ENCODE measurements at places on chromosomes 13 and 19.
A peak's percentile ranks its signal among the peaks of the same experiment; 100 is the strongest.

- DNase-seq, result peak; percentile 77
Measured at GRCh38 chr19:54207983-54208783, 7.5 kb downstream of the RPS9 start.

- DNase-seq, result no peak
Measured at GRCh38 chr13:94454906-94455305, 24.6 kb downstream of the DCT start.

DNA sequence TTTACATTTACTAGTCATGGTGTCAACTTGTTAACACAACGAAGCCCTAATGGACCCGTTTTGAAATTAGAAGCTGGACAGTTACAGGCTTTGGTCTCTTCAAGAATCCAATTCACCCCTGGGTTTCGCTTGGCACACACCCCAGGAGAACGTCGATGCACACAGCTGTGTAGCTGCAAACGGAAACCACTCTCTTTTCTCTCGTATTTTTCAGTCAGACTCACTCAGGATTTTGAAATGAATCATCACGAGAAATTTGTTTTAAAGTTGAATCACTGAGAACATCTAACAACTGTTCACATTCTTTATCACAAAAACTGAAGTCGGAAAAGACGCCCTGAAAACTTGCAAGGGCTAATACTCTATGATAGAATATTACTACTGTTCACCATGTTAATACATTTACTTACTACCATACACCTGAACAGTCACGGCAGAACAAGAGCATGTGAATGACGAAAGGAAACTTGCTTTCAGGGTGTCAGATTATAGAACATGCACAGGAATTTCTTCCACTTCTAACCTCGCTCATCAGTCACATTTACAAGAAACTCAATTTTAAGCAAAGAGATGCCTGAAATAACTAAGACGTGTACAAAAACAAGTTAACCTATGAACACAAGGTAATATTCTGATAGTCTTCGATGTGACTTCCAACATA is 4.7 kb downstream of the PNMA8A start:
- no peak for DNase-seq

- DNase-seq, result no peak
Measured at GRCh38 chr13:79880818-79881217, 399.9 kb downstream of the NDFIP2 start.

DNA sequence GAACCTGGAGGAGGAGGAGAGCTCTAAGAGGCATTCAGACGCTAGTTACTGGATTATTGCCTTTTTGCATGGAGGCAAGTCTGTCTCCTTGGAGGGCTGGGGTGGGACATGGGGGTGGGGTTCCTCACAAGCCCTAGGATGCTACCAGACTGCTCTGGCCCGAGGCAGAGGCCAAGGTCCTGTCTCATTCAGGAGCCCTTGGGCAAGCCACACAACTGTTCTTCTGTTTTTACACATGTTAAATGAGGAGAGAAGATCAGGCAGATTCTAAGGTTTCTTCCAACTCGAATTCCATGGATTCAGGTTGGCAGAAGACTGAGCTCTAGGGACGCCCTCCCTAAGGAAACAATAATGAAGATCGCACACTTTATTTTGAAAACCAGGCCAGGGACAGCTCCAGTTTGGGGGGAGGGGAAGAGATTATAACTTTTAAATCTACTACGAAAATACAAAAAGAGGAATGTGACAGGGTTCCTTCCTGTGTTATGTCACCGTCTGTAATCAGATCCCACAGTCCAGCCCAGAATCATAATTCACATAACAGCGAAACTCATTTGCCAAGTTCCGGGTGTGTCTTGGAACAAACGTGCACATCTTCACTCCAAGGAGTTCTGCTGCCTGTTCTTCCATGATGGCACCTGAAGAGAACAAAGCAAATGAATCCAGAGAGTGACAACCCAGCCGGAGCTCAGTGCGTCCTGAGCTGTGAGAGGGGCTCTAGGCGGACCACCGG is 25.2 kb downstream of the IL17D start:
- DNase-seq, result no peak

GRCh38 chr13:77506874-77507273 is 28.6 kb upstream of the SCEL start:
- no peak for DNase-seq

GRCh38 chr13:32538143-32538620 is 413 bp downstream of the N4BP2L2 start:
- DNase-seq, result peak; percentile 37

DNA sequence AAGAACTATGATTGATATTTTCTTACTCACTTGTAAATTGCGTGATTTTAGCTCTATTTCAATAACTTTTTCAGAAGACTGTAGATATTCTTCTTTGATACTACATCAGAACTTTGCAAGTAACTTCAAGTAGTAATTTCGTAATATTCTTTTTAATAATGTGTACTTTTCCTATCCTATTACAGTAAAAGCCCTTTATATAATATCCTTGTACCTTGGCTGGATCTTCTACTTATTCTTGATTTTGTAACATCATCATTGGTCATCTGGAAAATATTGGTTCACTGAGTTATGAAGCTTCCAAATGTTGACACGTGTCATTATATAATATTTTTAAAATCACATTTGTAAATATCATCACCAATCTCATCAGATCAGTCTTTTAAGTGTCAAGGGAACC is 32.4 kb downstream of the POLR1D start:
- no peak for DNase-seq

- no peak for DNase-seq
Measured at GRCh38 chr13:48436661-48437288, 23.9 kb upstream of the LPAR6 start.

GRCh38 chr13:19618977-19619376 is 14.5 kb upstream of the MPHOSPH8 start:
- peak; percentile 20 for DNase-seq

DNA sequence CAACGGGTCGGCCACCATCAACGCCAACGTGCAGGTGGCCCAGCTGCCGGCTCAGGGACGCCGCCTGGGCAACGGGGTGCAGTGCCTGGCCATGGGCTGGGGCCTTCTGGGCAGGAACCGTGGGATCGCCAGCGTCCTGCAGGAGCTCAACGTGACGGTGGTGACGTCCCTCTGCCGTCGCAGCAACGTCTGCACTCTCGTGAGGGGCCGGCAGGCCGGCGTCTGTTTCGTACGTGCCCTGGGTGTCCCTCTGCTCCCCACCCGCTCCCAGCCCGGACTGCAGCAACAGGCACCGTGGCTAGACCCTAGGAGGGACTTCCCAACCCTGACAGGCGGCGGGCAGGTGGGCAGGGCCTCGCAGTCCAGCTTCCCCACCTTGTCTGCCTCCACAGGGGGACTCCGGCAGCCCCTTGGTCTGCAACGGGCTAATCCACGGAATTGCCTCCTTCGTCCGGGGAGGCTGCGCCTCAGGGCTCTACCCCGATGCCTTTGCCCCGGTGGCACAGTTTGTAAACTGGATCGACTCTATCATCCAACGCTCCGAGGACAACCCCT is 3.5 kb downstream of the ELANE start:
- no peak for DNase-seq

DNA sequence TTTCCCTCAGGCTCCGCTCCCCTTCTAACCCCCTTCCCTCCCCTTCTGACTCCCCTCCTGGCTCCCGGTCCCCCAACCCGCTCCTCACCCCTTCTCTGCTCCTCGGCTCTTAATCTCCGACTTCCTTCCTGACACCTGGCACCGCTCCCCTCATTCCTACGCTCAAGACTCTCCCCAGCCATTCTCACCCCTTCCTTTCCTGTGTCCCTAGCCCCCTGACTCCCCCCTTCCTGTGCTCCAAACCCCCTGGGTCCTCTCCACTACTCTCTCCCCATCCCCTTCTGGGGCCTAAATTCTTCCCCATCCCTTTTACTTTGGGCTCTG is 658 bp downstream of the CLPP start:
- DNase-seq, result no peak

DNA sequence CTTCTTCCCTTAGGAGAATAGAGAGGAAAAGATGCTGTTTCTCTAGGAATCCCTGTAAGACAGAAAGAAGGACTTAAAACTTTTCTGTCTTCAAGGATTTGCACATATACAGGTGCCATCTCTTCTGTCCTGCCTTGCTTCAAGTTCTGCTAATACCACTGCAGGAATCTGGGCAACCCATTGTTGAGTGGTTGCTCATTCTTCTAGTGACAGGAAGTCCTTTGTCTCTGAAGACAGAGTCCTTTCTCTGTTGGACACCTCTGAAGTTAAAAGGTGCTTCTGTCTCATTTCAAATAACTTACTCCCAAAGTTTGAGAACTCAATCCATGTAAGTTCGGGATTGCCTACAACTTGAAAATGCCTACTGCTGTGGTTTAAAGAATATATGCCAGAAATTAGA is 114.4 kb upstream of the TMTC4 start:
- no peak for DNase-seq

DNA sequence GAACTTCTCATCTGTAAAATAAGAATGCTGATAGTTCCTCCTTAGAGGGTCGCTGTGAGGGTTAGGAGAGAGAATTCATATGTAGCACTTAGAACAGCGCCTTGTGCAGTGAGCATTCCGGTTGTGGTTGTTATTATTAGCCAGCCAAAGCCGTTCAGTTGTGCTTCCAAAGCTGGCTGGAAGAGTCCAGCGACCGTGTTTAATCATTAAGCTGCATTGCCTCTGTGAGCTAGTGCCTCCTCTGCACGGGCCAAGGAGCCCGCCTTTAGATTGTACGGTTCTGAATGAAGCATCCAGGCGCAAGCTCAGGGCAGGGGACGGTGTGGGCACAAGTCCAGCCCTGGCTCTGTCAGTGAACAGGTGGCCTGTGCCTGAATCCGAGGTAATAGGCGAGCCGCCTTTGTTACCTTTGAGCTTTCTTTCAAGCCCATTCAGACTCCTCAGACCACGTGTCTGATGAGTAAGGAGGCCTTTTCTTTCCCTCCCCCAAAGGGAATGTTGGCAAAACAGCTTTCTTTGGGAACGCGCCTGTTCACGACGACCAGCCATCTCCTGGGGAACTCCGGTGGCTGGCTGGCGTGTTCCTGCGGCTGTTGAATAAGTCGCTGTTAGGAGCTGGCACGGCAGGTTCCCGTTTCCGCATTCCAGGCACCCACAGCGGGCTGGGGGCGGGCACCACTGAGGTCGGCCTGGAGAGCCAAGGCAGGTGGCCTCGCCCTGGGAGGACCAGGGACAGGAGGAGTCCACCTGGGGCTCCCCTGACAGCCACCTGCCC is 25.1 kb downstream of the SIPA1L3 start:
- DNase-seq, result peak; percentile 87

DNA sequence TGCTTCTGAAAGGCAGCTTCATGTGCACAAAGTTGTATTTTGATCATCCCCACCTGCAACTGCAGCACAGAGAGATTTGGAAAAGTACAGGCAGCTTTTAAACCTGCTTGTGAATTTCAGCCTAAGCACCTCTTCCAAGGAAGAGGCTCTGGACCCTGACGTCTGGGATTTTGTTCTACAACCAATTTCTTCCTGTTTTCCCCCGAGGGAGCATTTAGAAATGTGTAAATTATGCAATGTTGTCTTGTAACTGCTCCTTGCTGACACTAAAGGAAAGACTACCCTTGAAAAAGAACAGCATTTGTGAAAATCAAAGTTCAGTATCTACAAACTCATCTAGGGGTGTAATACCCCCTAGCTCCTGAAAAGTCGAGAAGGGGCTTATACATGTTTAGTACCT is 15.4 kb downstream of the MED26 start:
- no peak for DNase-seq

- DNase-seq, result no peak
Measured at GRCh38 chr13:33678084-33678483, 139.9 kb upstream of the RFC3 start.

GRCh38 chr13:25915840-25916518 is 135.8 kb downstream of the SHISA2 start:
- no peak for DNase-seq
